ENCODE measurements at places on chromosomes 7 and 10.

GRCh38 chr10:61901829-61902444 is 438 bp downstream of the ARID5B start:
- no peak for DNase-seq

- DNase-seq, result no peak
These were observed 34.0 kb downstream of the PRKAR2B start for GRCh38 chr7:107078517-107078966.

DNA sequence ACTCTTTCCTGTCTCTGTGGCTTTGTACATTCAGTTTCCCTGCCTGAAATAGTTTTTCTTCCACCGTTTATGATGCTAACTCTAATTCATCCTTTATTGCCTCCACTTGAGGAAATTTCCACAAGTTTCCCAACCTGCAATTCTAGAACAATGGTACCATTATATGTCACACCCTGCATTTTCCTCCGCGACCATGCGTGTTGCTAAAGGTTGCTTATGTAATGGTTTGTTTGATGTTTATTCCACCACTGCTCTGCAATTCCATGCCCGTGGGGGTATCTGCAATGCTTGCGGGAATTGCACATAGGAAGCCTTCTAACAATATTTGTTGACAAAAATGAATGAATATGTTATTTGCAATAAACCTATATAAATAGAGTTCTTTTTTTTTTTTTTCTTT is 69.5 kb upstream of the ST8SIA6 start:
- DNase-seq, result no peak

GRCh38 chr10:74977913-74978847 is 133.3 kb upstream of the SAMD8 start:
- DNase-seq, result no peak

DNA sequence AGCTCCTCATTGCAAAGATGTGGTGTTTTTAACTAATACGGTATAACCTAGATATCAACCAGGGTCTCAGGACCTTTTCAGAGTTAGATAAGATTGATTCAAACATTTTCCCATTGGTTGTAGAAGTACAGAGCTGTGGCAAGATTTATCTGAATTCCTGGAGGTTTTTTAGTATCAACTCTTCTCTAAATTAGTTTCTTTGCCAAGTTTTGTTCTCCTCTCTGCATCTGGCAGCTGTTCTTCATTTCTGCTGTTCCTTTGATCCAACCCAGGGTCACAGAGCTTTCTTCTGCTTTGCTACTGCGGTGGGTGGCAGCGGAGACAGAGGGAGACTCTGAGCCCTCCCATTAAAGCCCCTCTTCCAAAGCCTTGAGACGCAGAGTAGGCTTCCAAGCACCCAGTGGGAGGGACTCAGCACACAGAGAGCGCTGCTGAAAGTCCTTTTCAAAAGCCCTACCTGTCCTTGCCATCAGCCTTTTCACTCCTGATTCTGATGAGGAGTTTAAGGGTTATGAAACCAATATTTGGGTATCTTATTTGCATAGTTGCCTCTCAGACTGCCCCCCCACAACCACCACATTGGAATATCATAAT is 146.3 kb upstream of the EEPD1 start:
- DNase-seq, result no peak

GRCh38 chr10:11529276-11529903 is 82.1 kb downstream of the USP6NL start:
- no peak for DNase-seq

- DNase-seq, result no peak
These were observed 158.8 kb upstream of the LYZL2 start for GRCh38 chr10:30788307-30788706.

GRCh38 chr7:113131367-113131766 is 13.0 kb upstream of the SMIM30 start:
- DNase-seq, result no peak

DNA sequence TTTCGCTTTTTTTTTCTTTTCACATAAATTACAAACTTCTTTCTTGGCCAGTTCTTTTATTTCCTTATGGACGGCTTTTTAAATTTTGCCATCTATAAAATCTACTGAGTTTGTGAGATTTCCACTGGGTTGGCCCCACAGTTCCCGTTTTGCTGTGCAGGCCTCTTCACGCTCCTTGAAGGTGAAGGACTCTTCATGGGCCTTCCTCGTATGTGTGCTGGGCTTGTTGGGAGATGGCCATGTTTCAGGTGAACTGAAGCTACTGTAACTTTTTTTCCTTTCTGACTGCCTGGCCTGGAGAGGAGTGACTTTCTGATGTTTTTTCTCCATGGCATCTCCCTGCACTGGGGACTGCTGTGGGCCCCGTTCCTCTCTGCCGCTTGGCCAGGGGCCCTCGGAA is 262.4 kb downstream of the COBL start:
- DNase-seq, result no peak

DNA sequence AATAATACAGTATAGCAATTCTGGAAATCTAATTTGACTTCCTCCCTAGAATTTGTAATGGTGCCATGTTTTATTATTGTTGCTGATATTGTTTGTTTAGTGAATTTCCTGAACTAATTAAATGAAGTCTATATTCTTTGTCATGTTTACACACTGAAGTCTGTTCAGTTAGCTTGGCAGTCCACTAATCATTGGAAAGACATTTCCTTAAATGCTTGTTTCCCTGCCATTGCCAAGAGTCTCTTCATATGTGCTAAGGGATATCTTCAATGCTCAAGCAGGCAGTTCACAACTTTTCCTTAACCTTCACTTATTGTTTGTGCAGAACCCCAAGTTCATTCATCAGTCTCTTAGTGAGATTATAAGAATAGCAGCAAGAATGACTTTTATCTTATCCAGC is 755.3 kb downstream of the INHBA start:
- no peak for DNase-seq

- DNase-seq, result no peak
These were observed 13.2 kb downstream of the HDAC9 start for GRCh38 chr7:18508443-18509427.

DNA sequence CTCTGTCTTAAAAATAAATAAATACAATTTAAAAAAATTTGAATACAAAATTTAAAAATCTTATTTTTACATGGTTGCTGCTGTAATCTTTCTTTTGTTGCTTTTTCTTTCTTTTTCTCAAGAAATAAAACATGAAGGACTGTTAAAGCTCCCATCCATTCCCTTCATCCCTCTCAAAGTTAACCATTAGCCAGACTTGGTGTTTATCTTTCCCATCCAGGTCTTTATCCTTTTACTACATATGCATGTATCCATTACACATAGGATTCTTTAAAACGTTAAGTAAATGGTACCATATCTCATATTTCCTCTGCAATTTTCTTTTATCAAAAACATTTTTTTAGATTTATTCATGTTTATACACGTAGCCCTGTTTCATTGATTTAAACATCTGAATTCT is 70.1 kb downstream of the CREB3L2 start:
- DNase-seq, result no peak

DNA sequence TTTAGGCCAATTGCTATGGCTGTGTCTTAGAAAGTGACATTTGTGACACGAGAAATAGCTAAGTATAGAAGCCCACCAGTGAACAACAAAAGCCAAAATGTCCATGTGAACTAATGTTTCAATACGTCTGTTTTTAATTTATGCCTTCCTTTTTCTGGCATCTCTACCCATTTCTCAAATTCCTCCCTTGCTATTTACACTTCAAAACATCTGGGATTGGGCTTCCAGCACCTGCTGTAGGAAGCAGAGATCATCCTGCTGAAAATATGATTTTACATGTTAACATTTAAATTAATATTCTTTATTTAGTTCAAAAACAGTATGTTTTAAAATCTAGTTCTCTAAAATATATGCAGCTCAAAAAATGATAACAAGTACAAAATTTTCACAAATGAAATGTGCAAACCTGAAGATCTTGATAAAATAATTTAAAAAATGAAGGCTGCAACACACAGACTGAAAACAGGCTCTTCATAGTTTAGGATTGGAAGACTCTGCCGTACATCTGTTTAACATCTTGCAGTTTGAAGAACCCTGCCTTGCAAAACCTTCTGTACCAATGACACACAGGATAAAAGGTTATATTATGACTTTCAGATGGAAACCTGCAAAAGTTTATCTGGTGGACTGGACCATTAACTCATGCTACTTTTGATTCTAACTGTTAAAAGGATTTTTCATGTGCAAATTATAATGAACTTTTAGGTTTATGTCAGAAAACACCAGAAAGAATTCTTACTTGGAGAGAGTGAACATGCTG is 408.4 kb downstream of the SUGCT start:
- no peak for DNase-seq

GRCh38 chr10:72800000-72800740 is 93.4 kb upstream of the OIT3 start:
- DNase-seq, result no peak

DNA sequence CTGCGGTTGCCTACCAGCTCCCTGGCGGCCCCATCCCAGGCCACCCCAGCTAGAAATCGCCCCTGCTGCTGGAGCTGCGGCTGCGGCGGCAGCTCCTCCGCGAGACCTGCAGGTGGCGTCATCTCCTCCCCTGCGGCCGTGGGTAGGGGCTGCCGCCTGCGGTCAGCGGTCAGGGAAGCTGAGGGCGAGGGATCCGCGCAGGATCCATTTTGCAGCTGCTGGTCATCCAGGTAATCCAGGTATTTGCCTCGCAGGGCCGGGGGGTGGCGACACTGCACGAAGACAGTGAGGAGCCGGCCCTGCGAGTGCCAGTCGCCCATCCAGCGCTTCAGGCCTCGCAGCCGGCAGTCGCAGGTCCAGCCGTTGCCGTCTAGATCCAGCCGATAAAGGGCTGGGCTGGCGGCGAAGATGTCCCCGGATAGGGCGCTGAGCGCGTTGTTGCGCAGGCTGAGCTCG is 1.5 kb downstream of the TRIL start:
- no peak for DNase-seq

DNA sequence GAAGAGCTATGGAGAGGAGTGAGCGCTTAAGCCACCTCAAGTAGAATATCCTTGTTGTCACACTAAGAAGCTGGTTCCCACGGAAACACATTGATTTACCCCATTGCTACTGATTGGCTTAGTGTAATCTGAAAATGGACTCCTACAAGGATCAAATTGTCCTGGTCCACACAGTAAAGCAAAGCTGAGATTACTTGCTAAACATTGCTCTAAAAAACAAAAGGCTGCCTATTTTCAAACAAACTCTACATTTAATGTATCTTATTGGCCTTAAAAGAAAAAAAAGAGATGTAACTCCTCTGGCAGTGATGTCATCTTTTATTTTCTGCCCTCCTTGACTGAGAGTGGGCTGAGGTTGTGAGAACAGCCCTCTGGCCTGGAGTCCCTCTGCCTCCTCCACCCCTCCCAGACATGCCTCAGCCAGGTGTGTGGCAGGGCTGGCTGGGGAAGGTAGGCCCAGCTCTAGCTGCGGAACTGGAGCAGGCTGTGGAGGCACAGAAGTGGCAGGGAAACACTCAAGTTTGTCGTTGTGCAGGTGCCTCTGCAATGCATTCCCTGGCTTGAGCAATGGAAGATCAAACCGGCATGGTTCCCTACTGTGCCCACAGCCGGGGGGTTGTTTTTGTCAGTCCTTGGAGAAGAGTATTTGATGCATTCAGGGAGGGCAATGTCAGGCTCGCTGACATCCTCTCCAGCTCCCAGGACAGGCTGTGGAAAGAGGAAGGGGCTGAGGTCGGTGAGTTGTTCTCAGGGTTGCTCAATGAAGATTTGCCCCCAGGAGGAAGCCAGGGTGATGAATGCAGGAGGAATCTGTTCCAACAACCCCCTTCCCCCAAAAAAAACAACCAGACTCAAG is 9.1 kb downstream of the KLF6 start:
- no peak for DNase-seq

DNA sequence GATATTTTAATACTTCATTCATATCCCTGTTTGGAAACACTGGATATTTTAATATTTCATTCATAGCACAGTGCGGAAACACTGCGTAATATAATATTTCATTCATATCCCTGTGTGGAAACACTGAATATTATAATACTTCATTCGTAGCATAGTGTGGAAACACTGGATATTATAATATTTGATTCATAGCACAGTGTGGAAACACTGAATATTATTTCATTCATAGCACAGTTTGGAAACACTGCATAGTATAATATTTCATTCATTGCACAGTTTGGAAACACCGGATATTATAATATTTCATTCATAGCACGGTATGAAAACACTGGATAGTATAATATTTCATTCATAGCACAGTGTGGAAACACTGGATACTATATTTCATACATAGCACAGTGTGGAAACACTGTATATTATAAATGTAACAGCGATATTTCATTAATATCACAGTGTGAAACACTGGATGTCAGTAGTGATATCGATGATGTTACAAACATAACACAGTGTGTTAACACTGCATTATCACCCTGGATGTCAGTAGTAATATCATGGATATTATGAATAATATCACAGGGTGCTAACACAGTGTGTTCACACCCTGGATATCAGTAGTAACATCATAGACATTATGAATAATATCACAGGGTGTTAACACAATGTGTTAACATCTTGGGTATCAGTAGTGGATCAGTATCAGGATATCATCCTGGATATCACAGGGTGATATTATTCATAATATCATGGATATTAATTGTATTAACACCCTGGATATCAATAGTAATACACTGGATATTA is 2.9 kb upstream of the TMEM225B start:
- DNase-seq, result no peak

- DNase-seq, result no peak
These were observed 265.4 kb downstream of the ZWINT start for GRCh38 chr10:56095506-56096225.

GRCh38 chr10:102819054-102819453 is 18.2 kb downstream of the CYP17A1 start:
- DNase-seq, result no peak

DNA sequence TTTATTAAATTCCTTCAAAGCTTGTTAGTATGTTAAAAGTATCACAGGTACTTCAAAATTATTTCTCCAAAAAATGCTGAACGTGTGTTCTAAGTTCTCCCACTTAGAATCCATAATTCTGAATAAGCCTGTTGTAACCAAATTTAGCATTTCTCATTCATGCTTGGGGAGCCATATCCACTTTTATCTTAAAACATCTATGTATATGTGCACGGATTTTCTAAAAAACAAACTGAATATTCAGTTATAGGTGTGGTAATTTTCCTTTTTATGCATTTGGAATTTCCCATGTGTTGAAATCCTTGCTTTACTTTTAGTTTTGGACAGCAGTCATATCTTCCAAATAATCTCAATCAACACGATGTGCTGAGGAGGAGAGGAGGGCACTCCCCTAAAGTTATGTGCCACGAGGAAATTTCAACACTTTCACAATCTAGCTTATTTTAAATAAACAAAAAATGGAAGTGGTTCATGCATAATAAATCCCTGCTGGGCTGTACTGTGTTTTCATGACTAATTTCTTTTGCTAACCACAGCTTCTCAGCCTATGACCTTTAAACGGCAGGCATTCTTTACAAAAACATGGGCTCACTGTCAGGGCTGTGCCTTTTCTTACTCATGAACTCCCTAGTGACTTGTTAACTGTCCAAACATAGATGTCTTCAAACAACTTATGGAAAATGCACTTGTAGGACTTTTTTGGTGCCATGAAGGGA is 380.3 kb upstream of the SEMA3C start:
- DNase-seq, result no peak

DNA sequence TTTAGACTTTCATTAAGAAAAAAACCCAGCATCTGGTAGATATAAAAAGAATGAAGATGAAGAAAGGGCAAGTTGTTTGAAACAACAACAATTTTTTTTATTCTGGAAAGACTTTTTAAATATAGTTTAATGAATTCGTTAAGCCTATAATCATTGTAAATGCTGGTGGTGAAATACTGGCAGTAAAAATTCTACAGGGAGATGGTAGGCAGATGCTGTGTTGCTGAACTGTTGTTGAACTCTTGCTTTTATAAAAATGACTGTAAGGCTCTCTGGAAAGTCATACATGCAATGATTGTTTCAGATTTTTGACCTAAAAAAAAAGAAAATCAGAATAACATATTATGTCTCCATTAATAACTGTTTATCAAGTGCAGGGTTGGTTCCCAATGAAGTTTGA is 39.0 kb downstream of the SCIN start:
- DNase-seq, result no peak
